ENCODE measurements at places on chromosomes 5 and 9.

GRCh38 chr9:97534961-97535594, 33.6 kb downstream of the TMOD1 start:
- no peak for DNase-seq

DNA sequence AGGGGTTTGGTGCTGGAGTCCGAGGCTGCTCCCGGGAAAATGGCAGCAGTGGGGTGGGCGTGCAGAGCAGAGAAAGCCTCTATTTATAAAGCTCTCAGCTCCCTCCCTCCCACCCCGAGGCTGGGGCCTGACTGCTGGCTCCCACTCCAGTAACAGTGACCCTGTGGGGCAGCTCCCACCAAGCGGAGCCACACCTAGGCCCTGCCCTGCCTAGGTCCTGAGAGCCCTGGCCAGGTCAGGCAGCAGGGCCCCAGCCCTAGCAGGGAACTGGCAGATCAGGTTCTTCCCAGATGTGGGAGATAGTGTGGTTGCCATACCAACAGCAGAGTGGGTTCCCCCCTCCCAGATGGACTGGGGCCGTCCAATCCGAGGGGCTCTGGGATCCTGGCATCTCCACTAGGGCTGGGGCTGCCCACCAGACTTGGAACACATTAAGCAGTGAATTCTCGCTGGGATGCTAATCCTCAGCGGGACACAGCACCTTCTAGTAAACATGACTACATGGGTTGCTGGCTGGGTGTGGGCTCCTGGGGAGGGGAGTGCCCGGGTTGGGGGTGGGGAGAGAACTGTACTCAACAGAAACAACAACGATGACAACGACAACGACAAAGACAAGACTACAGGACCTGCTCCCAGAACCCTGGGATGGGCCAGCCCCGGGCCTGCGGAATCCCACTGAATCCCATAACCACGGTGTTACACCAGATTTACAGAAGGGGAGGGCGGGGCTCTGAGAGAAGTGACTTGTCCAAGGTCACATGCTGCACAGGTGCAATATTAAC, 1.5 kb downstream of the SH3GLB2 start:
- DNase-seq: no peak

DNA sequence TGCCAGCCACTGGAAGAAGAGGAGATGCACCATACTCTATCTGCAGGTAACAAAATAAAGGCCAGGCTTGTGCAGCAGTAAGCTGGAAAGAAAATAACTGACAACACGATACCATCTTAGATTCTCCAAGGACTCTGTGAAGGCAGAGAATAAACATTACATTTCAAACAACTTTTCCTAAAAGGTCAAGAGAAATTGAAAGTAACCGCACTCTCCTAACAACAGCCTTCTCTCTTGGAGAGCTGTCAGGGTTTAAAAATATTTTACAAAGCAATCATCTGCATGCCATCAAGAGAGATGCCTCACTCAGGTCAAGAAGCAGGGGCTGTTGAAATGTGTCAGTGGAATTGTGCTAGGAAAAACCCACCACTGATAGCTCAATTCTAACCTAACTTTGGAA, 13.5 kb upstream of the TTLL11 start:
- DNase-seq: no peak

DNA sequence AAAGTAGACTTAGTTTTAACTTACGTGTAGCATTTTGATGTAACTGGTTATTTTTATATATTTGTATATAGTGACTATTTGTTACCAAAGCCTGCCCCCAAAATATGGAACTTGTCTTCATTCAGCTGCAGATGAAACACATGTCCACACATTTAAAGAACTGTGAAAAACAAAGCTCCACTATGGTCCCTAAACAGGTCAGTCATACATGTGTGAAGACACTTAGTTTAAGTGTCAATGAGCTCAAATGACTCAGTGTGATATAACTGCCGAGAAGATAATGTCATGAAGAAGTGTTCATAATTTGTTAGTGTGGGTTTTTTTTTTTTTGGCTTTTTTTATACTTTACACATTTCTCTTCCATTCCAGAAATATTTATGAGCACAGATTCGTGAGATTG, 28.2 kb downstream of the HAVCR1 start:
- DNase-seq: no peak

GRCh38 chr9:99405359-99405758, 183.3 kb downstream of the SEC61B start:
- DNase-seq: no peak

- DNase-seq: peak; percentile 51
Observed at GRCh38 chr5:181181650-181182565, 23.1 kb downstream of the TRIM7 start.

DNA sequence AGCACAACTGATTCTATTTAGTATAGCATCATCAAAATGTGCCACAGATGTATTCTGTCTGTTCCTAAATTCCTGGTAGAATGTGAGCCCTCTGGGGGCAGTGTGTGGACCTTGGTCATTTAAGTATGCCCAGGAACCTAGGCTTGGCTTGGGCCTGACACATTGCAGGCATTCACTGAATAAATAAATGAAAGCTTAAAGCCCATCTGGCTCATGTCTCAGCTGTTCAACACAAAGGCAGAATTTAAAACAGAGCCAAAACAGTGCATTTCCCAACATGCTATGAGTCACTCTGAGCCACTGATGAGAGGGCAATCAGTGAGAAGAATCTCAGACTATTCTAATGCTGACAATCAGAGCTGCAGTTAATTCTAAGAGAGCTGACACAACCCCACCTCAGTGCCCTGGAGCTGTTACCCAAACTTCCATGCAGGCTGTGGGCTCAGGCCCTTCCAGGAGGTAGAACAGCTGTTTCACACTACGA, 8.1 kb downstream of the FAM193B start:
- DNase-seq: no peak

DNA sequence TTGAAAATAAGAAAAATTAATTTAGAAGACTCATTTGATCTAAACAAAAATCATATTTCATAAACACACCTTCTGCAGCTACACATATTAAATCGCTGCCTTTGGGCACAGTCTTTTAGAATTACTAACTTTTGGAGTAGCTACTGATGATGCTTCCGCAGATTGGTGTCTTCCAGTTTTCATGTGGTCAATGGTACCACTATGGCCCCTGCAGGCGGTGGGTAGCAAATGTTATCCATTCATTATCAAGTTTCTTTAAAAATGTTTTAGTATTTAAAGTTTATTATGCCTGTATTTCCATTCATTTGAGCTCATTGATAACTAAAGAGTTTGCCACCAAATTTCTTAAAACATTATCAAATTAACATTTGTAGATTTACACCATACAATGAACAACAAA, 122.9 kb upstream of the GRAMD2B start:
- DNase-seq: no peak

GRCh38 chr9:98323831-98324135, 68.3 kb upstream of the TBC1D2 start:
- DNase-seq: no peak

- no peak for DNase-seq
Observed at GRCh38 chr5:177520916-177521513, 4.3 kb upstream of the DDX41 start.

- DNase-seq: no peak
Observed at GRCh38 chr5:67303356-67303755, 106.8 kb upstream of the CD180 start.

DNA sequence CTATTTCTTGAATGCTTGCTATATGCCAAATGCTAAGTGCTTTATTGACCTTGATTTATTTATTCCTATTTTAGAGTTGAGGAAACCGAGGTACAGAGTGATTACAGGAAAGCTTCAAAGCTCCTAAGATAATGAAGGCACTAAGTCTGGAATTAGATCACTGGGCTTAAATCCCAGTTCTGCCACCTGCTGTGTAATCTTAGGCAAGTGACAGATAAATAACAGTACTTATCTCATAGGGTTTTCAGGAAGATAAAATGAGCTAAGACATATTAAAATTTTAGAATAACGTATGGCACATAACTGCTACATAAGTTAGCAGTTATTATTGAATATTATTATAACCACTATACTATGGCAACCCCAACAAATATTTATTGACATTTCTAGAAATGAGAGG, 843.8 kb downstream of the DTWD2 start:
- no peak for DNase-seq

DNA sequence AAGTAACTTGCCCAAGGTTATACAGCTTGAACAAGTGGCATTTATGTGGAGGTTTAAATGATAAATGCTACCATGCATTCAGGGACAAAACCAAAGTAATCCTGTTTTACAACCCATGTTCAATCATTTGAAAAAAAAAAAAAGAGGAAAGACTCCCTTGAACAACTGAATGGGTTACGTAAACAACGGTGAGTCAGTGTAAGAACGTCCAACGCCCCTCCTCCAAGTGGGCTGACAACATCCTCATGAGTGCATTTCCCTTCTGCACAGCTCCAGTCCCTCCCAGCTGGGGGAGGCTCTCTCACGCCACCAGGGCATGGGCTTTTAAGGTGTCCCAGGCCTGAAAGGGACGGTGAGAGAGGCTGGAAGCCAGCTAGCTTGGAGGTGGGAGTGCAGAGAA, 90.0 kb downstream of the PRRT1B start:
- DNase-seq: peak; percentile 55

DNA sequence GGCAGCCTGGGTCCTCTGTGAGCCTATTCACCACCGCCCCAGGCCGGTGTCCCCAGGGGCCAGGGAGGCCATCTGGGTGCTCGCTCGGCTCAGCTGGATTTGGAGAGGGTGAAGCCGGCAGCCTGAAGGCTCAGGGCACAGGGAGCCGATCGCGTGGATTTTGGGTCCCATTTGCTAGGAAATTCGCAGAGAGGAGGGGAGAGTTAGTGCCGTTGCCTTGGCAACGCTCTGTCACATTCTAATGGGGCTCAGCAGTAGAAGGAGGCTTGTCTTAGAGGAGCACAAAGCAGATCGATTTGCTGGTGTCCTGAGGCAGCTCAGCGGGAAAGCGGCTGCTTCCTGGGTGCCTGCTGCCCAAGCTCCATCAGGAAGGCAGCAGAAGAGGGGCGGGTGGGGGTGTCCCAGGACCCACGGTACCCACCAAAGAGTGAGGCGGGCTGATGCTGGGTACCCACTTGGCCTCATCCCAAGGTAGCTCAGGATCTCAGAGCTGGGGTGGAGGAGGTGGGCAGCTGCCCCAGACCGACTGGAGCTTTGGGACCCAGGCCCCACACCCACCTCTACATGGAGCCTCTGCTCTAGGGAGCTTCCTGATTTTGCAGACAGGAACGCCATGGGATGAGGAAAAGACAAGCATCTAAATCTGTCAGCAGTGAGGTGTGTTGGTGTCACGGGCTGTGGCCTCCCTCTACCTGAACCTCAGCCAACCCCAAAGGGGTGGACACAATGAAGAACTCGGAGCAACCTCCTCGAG, 17.1 kb upstream of the OLFM1 start:
- DNase-seq: peak; percentile 13

DNA sequence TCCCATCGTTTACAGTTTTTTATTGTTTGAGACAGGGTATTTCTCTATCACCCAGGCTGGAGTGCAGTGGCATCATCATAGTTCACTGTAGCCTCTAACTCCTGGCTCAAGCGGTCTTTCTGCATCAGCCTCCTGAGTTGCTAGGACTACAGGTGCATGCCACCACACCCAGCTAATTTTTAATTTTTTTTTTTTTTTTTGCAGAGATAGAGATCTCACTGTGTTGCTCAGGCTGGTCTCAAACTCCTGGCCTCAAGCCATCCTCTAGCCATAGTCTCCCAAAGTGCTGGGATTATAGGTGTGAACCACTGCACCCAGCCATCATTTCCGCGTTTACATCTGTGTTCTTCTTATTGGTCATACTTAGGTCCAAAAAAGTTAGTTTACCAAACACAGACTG, 53.6 kb downstream of the FSD1L start:
- no peak for DNase-seq

- no peak for DNase-seq
Observed at GRCh38 chr5:94618029-94618492, 343 bp downstream of the KIAA0825 start.

- DNase-seq: no peak
Observed at GRCh38 chr5:40909723-40910122, 426 bp downstream of the C7 start.

DNA sequence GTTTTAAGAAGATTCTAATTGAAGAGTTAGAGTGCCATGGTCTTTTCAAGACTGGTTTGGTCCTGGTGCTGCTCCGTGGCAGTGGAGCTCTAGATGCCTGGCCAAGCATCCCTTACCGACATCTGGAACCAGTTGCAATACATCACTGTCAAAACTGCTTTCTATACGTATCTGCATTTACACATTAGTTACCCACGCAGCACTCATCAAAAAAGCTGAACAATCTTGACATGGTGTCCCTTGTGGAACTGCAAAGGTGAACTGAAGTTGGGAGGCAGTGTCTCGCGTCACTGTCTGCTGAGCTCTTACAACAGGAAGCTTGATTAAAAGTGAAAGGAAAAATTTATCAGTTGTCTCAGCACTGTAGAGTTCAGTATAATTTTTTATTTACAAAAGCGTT, 82.6 kb downstream of the PBX3 start:
- no peak for DNase-seq

- DNase-seq: no peak
Observed at GRCh38 chr5:119367502-119368237, 11.9 kb downstream of the TNFAIP8 start.

- DNase-seq: no peak
Observed at GRCh38 chr9:116318468-116319374, 165.1 kb downstream of the PAPPA start.

DNA sequence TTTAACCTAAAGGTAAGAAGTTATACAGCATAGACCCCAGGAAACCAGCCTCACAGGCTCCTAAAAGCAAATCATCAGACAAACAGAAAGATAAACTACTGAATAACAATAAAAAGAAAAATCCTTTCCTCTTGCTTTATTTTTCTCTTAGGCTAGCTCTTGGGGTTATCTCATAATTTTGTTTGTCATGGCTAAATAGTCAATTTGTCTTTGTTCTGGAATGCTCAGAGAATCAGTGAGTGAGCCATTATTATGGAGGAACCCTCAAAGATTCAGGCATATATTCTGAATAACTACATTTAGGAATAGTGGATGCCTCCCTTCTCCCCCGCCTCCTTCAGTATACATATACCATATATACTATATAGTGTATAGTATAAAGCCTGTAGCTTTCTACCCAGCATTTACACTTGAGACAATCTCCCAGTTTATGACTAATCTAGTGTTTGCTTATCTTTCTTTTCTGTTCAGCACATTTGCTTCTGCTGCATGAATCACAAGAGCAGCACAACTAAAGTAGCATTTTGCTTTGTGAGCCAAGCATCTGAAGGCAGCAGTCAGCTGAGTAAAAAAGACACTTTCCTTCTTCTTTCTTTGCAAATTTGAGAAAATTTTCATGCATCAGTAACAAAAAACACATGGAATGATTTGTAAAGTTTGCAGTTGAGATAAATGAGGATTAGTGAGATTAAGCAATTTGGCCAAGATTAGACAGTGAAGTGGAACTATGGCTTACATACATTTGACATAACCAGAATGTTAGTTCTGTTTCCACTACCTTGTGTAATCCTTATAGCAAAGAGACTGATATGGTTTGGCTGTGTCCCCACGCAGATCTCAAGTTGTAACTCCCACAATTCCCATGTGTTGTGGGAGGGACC, 45.3 kb upstream of the PPP3R2 start:
- DNase-seq: no peak

DNA sequence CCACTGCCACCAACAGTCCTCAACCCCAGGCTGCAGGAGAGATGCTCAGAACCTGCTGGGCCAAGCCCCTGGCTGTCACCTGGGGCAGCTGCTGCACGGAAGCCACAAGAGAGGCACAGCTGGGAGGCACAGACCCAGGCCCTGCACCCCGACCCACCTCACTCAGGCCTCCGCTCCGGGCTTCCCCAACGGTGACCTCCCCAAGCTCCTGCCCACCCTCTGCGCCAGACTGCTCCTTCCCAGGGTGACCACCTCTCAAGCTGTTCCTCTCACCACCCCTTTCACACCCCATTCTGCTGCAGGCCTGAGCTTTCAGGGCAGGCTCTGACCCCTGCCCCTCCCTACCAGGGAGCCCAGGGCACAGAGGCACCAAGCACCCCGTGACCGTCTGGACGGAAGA, 33.0 kb downstream of the VAV2 start:
- DNase-seq: no peak

- no peak for DNase-seq
Observed at GRCh38 chr9:134229466-134230091, 65.2 kb upstream of the RNU6ATAC start.
